Stomach (tissue), 19 donors: ENCODE measurements at places on chromosomes 16 and 17. TPM values are rescaled to one million over a fixed set of nuclear protein-coding genes. Genes with fewer than 3 reads are reported as not detected.
A peak's percentile ranks its signal among the peaks of the same experiment; 100 is the strongest.

Gene EME1
- 15.8 TPM for total RNA-seq

Gene KRT33A
- total RNA-seq: not detected

Gene CETP
- not detected for total RNA-seq

GRCh38 chr17:68085771-68086381 is 50.3 kb downstream of the KPNA2 start:
- DNase-seq: peak; percentile 43

GRCh38 chr16:11089504-11090124 is 145.2 kb downstream of the CLEC16A start:
- peak; percentile 40 for DNase-seq

DNA sequence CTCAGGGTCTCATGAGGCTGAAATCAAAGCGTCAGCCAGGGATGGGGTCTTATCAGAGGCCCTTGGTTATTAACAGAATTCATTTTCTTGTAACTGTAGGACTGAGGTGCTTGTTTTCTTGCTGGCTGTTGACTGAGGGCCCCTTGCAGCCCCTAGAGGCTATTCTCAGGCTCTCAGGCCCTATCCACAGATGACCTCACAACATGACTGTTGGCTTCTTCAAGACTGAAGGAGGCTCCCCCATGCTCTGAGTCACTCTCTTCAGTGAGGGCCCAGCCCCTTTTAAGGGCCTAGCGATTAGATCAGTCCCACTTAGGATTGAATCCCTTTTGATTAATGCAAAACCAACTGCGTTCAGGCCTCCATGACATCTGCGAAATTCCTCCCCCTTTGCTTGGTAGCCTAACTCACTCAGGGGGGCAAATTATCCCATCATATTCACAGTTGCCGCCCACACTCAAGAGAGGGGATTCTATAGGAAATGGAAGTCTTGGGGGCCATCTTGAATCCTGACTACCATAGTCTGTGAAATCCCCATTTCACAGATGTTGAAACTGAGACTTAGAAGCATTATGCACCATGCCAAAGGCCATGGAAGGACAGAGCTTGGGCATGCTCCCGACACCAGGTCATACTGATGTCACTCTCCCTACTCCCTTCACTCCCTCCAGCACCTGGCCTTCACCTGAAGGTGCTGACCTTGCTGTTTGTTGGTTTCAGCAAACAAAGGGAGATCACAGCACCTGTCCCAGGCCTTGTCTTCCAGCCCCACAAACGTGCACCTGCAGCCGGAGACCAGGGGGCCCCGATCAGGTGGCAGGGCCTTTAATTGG is 592.3 kb downstream of the MAF start:
- no peak for DNase-seq

Gene TTYH2
- 2.8 TPM for total RNA-seq
